ENCODE measurements at places on chromosomes 3 and 15.

- no peak for DNase-seq
Measured at GRCh38 chr15:82670699-82671098, 23.5 kb upstream of the CPEB1 start.

- DNase-seq: no peak
Measured at GRCh38 chr3:28326458-28326926, 22.0 kb upstream of the ZCWPW2 start.

DNA sequence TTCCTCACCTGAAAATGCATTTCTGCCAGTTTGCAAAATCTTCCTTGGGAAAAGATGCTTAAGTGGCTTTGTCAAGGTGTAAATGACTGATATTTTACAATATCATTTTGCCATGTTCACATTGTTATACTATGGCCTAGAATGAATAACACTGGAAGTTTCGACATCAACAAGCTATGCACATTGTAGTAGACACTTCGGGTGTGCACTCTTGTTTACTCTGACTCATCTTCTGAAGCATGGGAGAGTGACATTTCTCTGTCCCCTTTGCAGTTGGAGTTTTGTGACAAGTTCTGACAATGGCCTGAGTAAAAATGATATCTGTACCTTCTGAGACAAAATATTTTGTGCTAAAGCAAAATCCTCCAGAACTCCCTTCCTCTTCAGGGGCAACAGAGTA is 567.0 kb upstream of the RGMA start:
- no peak for DNase-seq

- DNase-seq: no peak
Measured at GRCh38 chr3:37742574-37743212, 119.0 kb upstream of the CTDSPL start.

- no peak for DNase-seq
Measured at GRCh38 chr3:10398341-10398740, 77.4 kb upstream of the SEC13 start.

- no peak for DNase-seq
Measured at GRCh38 chr15:36925653-36926426, 174.5 kb downstream of the MEIS2 start.

GRCh38 chr3:29758434-29759322 is 477.8 kb downstream of the RBMS3 start:
- no peak for DNase-seq

DNA sequence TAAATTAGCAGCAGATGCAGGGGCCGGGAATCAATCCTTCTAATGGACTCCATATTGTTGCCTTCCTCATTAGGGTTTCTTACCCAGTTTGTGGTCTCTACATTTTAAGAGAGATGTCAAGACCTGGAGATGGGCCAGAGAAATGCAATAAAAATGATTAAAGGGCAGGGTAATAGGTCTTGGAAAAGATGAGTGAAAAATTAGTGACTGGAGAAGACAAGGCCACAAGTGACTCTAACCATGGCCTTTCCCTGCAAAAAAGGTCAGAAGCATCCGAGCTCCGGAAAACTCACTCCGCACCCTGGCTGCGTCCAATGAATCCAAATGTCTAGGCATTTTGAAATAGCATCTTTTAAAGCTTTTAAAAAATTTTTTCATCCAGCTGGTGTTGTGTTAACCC is 152.8 kb downstream of the ARRDC4 start:
- DNase-seq: no peak

DNA sequence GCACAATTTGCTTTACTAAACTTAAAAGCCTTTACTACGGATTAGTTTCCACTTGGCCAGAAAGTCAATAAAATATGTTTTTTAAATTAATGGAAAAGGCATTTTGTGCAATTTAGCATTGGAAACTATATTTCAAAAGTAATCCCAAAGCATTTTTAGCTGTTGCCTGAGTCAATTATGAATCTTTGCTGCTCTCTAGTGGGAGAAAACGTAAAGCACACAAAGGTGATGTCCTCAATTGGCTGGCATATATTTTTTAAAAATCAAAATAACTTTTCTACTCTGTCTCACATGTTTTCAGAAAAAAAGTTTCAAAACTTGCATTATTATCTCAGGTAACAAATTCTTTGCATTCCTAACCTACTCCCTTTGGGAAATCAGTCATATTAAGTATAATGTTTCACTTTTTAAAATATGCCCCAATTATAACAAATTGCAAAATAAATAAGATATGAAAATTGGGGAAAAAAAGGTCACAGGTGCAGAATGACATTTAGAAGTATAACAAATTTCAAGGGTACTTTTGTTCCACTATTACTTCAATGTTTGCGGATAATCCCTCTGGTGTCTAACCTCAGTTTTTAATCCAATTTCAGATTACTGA is 47.2 kb upstream of the TEX55 start:
- no peak for DNase-seq

DNA sequence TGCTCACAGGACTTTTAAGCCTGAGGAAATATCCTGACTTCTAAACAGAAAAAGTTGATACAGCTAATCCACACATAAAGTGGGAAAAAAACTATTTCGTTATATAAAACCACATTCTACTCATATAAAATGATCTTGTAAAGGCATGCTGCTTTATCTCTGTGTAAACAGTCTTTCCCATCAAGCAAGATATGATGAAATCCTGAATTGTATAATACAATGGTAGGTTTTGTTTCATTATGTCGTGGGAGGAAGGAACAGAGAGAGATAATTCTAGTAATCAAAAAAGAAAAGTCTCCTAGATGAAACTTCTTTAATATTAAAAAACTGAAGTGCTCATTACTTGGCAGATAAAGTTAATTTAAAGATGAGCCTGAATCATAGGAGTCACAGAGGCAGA is 92.6 kb upstream of the SNTN start:
- no peak for DNase-seq

GRCh38 chr3:181906338-181906737 is 194.6 kb downstream of the SOX2 start:
- no peak for DNase-seq

DNA sequence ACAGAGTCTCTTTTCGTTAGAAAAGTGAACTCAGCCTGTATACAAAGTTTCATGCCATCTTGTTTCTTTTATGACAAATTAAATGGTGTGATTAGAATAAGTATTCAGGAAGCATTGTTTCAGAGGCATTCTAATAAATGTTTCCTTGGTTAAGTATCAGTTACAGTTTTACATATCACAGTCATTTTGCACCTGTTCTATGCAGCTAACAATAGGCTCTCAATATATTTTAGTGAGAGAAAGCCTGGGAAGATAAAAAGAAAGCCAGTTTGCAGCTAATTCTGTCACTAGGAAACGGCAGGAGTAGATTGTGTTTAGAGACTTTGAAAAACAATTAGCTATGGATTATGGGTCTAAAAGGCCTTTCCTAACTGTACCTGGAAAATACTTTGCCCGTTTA is 252.8 kb downstream of the ZIC1 start:
- no peak for DNase-seq

GRCh38 chr3:19016851-19017250 is 131.5 kb upstream of the KCNH8 start:
- DNase-seq: no peak

DNA sequence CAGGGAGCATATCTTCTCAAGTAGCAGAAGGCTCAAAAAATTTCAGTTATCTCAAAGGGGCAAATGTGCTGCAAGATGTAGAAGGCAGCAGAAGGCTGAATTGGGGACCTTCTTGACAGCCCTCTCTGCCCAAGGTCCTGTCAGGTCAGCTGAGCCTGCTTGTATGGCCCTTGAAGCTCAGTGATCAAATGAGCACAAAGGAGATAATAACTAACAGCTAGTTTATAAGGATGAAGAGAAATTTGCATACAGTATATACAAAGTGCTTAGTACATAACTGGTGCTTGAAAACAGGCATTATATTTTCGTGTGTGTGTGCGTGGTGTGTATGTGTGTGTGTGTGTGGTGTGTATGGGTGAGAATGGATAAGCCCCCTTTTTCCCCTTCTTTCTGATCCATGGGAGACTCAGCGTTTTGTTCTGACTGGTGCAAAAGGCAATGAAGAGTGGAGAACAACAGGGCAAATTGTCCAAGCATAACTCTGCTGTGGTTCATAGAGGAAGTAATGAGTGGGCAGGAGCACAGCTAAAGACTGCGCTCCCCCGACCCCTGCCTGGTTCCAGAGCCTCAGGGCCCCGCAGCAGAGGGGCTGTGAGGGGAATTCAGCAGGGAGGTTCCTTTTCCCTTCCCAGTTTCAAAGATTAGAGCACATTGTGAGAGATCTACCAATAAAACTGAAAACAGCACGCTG is 356.8 kb upstream of the NR2F2 start:
- no peak for DNase-seq

DNA sequence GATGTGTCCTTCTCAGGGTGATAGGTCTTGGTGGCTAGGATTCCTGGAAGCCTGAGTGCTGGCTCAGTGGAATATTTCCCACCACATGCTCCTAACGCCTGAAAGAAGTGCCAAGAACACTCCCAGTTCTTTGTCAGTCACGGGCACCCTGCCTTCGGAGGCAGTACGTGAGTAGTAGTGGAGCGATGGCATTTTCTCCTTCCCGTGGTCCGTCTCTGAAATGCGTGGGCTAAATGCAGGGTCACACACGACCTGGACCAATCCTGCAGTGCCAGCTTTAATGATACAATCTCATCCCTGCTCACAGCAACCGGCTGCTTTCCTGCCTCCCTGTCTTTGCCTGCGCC is 14.5 kb downstream of the H1-8 start:
- no peak for DNase-seq

GRCh38 chr3:27423463-27423862 is 54.3 kb upstream of the NEK10 start:
- DNase-seq: no peak

DNA sequence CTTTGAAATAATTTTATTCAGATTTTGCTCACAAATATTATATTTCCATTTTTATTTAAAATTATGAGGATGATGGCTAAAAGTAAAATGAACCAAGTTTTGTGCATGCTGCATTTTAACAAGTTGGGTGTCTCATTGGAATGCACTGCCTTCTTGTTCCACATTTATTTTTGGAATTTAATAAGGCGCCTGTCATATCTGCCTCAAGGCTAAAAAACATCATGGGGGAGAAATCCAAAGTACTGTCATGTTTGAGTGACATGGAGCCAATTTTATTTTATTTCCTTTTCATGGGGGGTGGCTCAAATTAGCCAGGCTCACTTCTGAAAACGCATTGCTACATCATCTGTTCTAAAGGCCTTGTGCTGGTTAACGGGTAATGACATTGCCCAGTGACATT is 205.1 kb downstream of the ROBO2 start:
- DNase-seq: no peak

DNA sequence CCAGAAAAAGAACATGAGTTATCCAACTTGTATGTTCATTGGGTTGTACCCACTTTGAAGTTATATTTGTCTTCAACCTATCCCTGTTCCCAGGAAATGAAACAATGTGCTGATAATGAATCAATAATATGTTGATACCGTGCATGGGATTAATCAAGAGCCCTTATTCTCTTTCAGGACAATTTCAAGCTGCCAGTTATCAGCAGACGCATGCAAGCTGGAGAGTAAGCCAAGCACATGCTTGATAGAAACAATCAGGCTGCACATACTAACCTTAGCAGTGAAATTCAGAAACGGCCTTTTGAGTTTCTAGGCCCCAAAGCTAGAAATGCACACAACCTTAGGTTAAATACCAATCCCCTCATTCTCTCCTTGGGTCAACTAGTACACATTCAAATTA is 480.4 kb upstream of the AGTR1 start:
- no peak for DNase-seq

DNA sequence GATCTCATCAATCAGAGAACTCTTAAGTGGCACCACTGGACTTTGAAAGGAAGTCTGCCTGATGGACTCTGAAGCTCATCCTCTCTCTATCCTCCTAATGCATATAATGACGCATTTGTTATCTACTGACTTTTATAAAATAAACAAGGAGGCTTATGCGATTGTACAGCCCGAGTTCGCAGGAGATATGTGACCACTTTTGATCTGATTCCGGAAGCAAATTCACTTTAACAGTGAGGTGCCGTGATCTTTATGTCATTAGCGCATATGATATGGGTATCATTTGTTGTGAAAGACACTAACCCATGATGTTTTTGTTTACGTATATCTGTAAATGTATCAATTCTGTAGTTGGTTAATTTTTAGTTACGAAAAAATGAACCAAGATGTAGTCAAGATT is 427 bp upstream of the RNF111 start:
- no peak for DNase-seq

DNA sequence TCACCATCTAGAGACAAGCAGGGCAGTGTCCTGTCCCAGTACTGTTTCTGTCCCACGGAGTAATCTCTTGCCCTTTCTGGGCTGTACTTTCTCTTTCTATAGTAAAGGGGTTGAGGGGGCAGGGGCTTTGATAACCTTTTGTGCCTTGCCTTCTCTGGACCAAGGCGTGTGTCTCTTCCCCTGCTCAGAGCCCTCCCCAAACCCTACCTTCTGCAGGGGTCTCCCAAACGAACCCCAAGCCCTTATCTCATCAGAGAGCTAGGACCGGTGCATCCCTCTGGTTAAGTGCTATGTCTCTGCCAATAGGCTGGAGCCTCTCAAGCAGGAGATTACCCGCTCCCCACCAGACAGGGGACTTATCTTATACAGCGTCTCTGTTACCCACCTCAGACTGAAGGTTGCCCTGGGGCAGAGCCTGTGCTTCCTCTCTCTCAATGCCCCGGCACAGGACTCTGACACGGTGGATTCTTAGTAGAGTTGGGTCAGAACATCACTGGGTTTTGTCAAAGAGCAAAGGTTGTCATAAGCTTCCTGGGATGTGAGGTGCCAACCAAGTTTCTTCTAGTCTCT is 2.9 kb downstream of the PLEKHO2 start:
- DNase-seq: no peak

GRCh38 chr3:36918050-36918449 is 26.8 kb downstream of the TRANK1 start:
- DNase-seq: no peak

- peak; percentile 31 for DNase-seq
Measured at GRCh38 chr3:194930377-194931204, 244.9 kb downstream of the FAM43A start.

GRCh38 chr3:46756642-46757041 is 39.0 kb upstream of the PRSS50 start:
- DNase-seq: no peak

GRCh38 chr3:124177071-124177470 is 185.1 kb upstream of the ROPN1 start:
- DNase-seq: no peak

- DNase-seq: no peak
Measured at GRCh38 chr3:64195789-64196188, 29.5 kb downstream of the PRICKLE2 start.

DNA sequence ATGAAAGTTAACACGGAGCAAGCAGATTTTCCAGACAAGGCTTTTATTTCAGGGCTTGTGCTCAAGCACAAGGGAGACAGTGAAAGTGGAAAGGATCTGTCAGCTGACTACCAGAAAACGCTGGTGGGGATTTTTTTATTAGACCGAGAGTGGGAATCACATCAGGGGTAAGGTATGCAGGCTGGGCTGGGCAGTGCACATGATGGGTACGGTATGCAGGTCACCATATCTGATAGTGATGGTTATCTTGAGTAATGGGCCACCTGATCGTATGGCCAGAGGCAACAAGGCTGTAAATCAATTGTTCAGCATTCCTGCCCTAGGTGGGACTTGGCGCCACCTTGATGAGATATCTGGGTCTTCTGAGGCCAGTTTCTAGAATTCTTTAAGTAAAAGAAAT is 36.9 kb upstream of the PIAS1 start:
- DNase-seq: no peak

All from ecto neural progenitor cell (in vitro differentiated cells).